GM03348 (cell line): ENCODE measurements at places on chromosomes 2 and 18.

DNA sequence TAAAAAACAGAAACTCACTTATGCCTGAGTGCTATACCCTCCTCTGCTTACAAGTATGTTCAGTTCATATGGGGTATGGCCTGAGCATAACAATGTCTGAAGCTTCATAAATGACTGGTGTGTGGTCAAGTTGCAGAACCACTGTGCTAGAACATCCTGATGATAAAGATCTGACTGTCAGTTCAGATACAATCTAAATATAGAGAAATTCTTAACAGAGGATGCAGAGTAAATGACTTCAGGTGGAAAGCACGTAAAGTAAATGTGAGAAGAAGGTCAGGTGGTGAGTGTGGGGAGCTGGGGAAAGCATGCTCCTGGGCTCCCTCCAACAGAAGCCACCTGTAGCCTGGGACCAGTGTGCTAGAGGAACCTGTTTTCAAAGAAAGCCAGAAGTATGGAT lies 926.2 kb downstream of the TSN start:
- DNase-seq, result no peak

GRCh38 chr18:57802213-57803102 lies 657 bp downstream of the ATP8B1 start:
- peak; percentile 15 for DNase-seq

- no peak for DNase-seq
These were observed 3.6 kb downstream of the LIMS2 start for GRCh38 chr2:127671557-127672302.

GRCh38 chr2:99777656-99778290 lies 288.0 kb upstream of the REV1 start:
- no peak for DNase-seq

GRCh38 chr2:46495231-46496030 lies 16.1 kb downstream of the TMEM247 start:
- DNase-seq, result no peak

DNA sequence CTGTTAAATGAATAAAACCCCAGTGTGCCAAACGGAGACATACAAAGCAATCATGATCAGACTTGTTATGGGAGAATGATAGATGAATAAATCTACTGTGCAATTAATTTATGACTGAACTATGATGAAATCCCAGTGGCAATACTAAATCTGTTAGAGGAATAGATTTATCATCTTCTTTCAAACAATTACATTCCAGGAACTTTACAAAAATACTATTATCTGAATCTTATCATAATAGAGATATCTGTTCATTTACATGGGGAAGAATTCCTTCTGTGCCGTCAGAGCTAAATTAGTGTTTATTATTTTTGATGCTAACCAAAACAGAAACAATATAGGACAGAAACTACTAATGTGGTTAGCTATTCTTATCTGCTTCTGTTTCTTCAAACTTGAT lies 208.5 kb downstream of the CAMKMT start:
- DNase-seq, result no peak

GRCh38 chr2:111678161-111678560 lies 205.8 kb downstream of the ANAPC1 start:
- DNase-seq, result no peak

GRCh38 chr2:118145207-118145606 lies 56.9 kb downstream of the INSIG2 start:
- DNase-seq, result no peak

DNA sequence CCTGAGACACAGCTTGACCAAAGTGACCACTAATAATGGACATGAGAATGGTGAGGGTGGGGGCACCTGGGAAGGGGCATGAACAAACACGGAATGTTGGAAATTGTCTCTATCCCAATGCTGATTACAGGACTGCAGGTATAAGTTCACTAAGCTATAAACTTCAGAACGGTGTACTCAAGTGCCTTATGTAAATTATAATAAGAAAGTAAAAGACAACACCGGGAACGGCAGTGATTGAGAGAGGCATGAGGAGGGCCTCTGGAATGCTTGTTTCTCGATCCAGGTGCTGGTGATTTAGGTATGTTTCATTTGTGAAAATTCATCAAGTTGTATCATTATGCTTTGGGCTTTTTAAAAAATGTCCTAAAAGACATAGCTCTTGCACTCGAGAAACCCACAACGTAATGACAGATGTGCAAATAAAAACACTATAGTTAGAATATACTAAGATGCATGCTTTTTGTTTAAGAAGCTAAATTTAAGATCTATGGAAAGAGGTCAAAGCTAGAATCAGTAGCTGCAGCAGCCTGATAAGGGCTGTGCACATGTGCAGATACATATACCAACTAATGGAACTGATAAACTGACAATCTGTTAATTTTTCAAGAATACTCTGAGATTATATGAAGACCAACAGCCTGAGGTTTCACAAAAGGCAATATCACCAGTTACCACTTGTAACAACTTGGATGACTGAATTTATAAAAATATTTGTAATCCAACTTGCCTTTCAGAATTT lies 7.6 kb downstream of the HIBCH start:
- no peak for DNase-seq

- DNase-seq, result no peak
These were observed 1609.7 kb upstream of the ACVR2A start for GRCh38 chr2:146235158-146235557.

- peak; percentile 13 for DNase-seq
These were observed 62.9 kb downstream of the COX7A2L start for GRCh38 chr2:42298132-42298531.

DNA sequence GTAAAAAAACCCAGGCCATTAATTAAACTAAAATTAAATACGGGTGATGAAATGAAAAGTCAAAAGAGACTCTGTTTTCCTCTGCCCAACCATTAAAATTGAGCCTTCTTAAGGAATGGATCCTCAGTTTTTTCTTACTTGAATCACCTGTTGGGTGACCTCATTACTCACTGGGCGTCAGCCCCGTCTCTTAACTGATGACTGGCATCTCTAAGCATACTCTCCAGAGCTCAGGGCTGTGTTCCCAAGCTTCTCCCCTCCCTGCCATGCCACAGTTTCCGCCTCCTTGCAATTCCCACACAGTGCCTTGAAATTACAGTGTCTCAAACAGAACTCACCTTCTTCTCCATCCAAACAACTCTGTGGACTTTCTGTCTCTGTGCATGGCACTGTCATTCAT lies 421.1 kb upstream of the CELF4 start:
- DNase-seq, result no peak

GRCh38 chr18:58569490-58569911 lies 59.4 kb downstream of the ALPK2 start:
- DNase-seq, result peak; percentile 29

DNA sequence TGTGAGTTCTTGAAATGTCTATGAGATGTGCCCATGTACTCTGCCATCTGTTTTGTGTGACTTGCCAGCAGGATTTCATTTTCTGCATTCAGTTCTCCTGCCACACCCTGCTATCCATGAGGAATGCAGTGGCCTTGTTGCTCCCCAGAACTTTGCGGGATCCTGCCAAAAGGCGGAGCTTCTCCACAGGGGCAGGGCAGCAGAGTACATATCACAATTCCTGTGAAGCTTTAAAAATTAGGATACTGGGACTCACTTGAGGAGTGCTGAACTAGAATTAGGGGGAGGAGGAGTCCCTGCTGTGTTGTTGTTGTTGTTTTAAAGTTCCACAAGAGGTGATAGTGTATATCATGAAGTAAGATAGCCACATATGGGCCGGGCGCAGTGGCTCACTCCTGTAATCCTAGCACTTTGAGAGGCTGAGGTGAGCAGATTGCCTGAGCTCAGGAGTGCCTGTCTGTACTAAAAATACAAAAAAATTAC lies 76.4 kb downstream of the TANC1 start:
- DNase-seq, result peak; percentile 73

GRCh38 chr2:113068706-113069485 lies 1.1 kb downstream of the IL1F10 start:
- DNase-seq, result no peak

- DNase-seq, result no peak
These were observed 39.0 kb upstream of the STRN start for GRCh38 chr2:37005118-37005868.

DNA sequence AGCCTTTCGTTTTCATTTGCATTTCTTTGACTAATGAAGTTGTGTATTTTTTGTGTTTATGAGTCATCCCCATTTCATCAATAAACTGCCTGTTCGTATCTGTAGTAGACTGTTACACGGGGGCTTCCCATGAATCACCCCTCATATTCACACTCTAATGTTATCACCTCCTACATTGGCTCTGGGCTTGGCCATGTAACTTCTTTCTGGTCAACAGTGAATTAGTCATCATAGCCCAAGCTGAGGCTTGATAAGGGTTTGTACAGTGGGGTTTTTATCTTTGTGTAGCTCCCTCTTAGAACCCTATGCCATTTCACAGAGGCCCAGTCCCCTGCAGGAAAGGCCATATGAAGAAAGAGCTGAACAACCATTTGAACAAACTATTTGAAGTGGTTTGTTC lies 151.0 kb downstream of the CCBE1 start:
- DNase-seq, result no peak

- DNase-seq, result no peak
These were observed 54.7 kb upstream of the CAB39 start for GRCh38 chr2:230657906-230658305.

DNA sequence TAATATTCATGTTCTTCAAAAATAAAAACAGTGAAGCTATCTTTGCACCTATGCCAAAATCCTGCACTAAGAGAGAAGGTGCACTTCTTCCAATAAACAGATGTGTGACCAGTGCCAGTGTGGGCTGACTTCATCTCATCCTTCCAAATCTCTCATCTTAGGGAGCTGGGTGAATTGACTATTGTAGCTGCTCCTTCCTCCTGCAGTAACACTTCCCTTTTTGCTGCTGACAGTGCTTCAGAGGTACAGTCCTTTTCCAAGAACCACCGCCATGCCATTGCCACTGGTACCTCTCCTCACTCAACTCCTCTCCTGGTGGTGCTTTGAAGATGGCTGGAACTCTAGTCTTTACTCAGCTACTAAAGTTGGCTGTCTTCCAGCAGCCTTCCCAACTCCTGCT lies 42.1 kb upstream of the ARHGAP25 start:
- no peak for DNase-seq

GRCh38 chr2:201942531-201942930 lies 91.1 kb upstream of the FZD7 start:
- DNase-seq, result no peak

- DNase-seq, result no peak
These were observed 60.4 kb upstream of the SLC8A1 start for GRCh38 chr2:40512256-40512655.

DNA sequence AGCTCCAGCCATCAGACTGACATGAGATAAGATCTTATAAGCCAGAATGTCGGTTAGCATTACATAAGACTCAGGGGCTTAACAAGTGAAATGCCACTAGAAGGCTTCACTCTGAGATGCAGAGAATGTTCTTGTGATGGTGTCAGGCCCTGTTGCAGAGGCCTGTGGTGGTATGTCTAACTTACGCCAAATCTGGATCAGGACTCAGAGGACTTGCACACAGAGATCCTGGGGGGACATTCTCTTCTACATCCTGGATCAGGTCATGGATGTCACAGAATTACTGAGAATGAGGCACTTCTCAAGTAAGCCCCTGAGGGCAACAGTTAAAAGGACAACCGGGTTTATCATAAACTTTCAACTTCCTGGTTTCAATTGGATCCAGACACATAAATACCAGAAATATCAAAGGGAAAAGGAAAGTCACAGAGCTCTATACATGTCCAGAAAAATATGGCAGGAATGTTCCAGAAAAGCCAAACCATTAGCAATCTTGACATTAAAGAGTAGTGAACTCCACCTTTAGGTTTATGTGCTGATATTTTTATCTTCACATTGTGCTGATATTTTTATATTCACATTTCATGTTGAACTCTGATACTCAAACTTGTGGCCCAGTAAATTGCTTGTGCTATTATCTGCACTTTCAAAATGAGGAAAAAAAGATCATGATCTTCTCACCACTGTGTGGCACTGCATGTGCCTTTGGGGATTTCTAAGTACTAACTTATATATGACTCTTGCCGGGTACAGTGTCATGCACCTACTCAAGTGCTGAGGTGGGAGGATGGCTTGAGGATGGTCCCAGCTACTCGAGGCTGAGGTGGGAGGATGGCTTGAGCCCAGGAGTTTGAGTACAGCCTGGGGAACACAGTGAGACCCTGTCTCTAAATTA lies 137.5 kb upstream of the RNF152 start:
- DNase-seq, result no peak

- no peak for DNase-seq
These were observed 474.2 kb upstream of the LRRTM1 start for GRCh38 chr2:80778704-80779103.

- no peak for DNase-seq
These were observed 29.7 kb downstream of the HDAC4 start for GRCh38 chr2:239370876-239371725.

GRCh38 chr2:30541680-30542079 lies 94.6 kb downstream of the LCLAT1 start:
- DNase-seq, result no peak

GRCh38 chr2:12320027-12320734 lies 396.6 kb upstream of the TRIB2 start:
- no peak for DNase-seq

- DNase-seq, result no peak
These were observed 38.7 kb downstream of the PARD6G start for GRCh38 chr18:80208620-80209019.

DNA sequence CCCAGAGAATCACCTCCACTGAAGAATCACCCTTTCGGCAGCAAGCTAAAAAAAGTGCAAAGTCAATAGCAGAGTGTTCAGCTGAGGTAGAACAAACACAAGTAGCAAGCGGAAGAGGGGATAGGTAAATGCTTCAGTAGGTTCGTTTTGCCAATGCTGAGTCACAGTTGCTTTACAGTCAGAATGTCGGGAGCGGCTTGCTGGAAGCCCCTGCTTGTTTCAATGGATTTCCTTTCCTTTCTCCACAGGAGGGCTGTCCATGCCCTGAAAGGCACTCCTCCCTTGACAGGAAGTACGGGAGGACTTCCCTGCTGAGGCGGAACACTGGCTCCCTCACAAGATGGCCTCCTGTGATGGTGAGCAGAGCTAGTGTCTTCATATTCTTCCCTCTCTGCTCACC lies 146.2 kb upstream of the LYPD1 start:
- DNase-seq, result no peak

DNA sequence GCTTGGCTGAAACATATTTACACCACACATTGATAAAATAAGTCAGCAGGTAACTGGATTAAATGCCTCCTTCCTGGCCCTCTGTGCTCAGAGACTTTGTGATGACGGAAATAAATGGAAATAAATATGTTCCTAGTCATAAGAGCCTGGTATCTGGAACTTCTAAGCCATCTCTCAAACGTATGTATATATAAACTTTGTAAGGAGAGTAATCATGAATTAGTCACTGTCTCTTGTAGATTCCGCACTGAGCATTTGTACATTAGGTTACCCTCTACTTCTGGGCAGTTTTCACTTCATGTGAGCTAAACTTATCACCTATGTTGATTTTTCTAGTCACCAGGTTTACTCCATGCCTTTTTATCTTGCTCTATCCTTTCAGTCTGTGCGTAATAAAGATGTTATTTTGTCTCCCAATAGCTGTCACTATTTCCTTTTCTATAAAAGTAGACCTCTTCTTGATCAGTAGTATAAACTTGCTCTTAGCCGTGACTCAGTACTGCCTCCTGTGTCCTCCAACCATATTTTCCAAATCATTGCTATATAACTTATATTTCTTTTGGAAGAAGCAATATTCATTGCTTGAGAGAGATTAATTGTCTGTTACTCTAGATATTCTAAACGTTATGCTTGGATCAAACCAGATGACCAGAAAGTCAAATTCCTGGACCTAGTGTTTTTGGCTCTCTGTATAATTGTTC lies 53.2 kb downstream of the FEZ2 start:
- DNase-seq, result no peak

GRCh38 chr18:49934457-49934856 lies 121.1 kb upstream of the ACAA2 start:
- no peak for DNase-seq

- no peak for DNase-seq
These were observed 140.1 kb downstream of the NOL4 start for GRCh38 chr18:34084635-34085034.
